ENCODE measurements at places on chromosomes 1 and 21.

GRCh38 chr1:186790101-186790500 is 38.6 kb upstream of the PLA2G4A start:
- no peak for DNase-seq

GRCh38 chr1:18724801-18725200 is 94.2 kb downstream of the PAX7 start:
- no peak for DNase-seq

DNA sequence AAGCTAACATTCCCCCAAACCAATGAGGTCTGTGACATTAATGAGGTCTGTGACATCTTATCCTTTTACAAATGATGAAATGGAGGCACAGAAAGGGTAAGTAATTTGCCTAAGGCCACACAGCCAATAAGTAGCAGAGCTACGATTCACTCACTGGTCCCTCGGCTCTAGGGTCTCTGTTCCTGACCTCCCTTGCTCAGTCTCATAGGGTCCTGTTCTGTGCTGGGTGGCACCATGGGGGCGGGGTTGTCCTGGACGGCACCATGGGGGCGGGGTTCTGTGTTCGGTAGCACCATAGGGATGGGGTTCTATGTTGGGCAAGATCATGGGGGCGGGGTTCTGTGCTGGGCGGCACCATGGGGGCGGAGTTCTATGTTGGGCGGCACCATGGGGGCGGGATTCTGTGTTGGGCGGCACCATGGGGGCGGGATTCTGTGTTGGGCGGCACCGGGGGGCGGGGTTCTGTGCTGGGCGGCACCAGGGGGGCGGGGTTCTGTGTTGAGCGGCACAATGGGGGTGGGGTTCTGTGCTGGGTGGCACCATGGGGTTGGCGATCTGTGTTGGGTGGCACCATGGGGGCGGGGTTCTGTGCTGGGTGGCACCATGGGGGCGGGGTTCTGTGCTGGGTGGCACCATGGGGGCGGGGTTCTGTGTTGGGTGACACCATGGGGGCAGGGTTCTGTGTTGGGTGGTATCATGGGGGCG is 55.6 kb downstream of the CLSTN1 start:
- peak; percentile 4 for DNase-seq

- no peak for DNase-seq
These were observed 3.5 kb downstream of the KISS1 start for GRCh38 chr1:204192589-204193352.
